Stimulated activated CD4-positive, alpha-beta T cell treated with anti-CD3 and anti-CD28 coated beads, Interleukin-4, amount 100 ng/mL, for 48 hours (primary cell): ENCODE measurements at places on chromosomes 11 and 22.

GRCh38 chr11:44868021-44868420 lies 82.7 kb downstream of the TP53I11 start:
- no peak for DNase-seq

DNA sequence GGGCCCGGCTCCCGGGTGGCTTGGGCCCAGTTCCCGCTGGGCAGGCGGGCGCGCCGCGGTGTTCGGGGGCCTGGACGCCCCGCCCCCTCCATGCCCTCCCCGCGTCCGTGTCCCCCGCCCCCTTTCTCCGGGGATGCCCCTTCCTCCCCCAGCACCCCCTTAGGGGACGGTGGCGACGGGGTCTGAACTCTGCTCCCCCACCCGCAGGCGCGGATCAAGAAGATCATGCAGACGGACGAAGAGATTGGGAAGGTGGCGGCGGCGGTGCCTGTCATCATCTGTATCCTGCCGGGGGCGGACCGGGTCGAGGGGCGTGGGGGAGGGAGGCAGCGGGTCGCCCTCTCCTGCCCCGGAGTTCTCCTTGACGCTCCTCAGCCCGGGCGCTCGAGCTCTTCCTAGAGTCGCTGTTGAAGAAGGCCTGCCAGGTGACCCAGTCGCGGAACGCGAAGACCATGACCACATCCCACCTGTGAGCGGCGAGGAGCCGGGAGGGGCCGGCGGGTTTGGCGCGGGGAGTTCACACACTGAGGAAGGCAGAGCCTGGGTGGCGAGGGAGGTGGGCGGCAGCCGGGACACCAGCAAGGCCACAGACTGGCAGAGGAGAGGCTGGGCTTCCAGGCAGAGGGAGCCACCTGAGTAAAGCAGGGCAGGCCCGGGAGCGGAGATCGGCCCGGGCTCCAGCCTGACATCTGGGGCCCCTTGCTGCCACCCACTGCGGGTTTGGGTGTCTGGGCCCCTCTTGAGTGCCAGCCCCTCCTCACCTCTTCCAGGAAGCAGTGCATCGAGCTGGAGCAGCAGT lies 546 bp downstream of the DRAP1 start:
- DNase-seq, result peak; percentile 43

DNA sequence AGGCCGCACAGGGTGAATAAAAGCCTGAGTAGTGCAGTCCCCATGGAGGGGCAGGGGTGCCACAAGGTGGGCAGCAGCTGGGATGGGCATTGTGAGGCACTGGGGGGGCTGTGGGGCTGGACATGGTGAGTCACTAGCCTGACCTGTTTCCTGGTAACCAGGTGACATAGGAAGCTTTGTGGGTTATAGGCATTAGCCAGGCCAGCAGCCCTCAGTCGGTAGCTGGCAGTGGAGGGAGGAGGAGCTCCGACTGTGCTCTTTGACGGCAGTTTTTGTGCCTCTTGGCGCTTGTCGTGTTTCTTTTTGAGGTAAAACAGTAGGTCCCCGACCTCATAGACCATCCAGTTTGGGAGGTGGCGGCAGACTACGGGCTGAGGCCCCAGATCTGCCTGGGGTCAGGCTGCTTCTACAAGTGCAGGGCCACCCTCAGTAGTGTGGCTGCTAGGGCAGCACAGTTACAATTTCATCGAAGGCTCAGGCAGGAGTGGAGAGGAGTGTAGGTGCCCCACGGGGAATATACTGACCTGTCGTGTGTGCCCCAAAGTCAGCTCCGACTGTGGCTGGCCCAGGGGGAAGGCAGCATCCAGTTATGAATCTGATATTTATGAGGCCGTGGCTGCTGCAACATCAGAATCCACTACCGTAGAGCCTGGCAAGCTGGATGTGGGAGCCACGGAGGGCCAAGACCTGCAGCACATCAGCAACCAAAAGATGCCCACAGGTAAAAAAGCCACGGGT lies 107.7 kb downstream of the CRYBB2 start:
- DNase-seq, result no peak

- no peak for DNase-seq
These were observed 3.9 kb downstream of the OR51B4 start for GRCh38 chr11:5297721-5298323.

- DNase-seq, result no peak
These were observed 2.8 kb downstream of the IL17RA start for GRCh38 chr22:17087498-17088131.

- DNase-seq, result no peak
These were observed 17.4 kb upstream of the CTSC start for GRCh38 chr11:88354912-88355311.

- DNase-seq, result no peak
These were observed 17.2 kb downstream of the CLDN25 start for GRCh38 chr11:113796663-113797259.

DNA sequence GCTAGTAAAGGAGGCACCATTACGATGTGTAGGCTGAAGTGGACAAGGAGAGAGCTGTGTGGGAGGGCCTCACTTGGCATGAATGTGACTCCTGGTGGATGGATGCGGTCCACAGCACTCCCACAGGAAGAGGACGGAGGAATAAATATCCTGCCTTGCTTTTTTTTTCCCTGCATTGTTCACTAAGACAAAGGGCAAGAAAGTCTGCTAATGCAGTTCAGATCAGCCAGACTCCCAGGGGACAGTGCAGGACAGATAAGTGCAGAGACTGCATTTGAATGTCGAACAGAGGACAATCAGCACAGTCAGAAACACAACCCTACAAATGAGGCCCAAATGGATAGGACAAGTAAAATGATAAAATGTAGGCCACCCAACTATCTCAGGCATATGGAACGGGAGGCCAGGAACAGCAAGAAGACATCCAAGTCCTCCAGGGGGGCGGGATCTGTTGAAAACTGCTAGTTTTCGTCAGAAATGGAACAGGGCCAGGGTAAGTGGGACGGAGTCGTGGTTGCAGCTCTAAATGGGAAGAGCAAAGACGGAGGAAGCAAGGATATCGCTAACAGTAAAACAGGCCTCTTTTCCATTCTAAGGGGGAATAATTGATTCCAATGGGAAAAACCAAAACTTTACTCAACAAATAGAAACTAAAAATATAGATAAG lies 25.2 kb upstream of the OR8B8 start:
- no peak for DNase-seq

DNA sequence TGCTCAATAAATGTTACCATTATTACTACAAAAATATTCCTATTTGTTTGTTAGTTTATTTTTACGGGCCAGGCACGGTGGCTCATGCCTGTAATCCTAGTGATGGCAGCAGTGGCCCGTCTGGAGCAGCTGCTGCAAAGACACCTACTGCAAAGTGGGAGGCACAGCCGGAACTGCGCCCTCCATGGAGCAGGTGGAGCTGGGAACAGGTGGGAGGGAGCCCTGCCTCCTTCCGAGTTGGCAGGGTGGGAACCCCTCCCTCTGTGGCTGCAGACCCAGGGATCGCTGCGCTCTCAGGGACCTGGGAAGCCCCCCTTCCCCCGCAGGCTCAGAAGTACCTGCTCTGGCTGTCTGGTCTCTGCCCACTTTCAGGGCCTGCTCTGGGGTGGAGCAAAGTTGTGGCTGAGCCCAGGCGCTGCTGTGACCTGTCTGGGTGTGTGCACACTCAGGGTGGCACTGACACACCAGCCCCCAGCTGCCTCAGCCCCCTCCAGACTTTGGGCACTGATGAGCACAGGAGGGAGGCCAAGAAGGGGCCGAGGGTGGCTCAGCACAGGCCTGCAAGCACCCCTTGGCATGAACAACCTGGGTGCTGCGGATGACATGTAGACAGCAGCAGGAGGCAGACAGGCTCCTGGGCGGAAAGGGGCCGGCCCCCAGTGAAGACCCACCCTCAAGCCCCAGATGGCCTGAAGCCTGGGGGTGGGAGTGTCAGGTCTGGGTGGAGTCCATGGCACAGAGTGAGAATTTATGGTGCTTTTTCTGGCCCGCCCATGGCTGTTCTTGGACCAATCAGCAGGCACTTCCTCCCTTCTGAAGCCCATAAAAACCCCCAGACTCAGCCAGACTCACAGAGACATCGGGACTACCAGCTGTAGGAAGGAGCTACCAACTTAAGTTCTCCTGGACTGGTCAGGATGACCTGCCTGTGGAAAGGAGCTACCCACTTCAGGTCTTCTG lies 103.7 kb upstream of the CLMP start:
- no peak for DNase-seq

DNA sequence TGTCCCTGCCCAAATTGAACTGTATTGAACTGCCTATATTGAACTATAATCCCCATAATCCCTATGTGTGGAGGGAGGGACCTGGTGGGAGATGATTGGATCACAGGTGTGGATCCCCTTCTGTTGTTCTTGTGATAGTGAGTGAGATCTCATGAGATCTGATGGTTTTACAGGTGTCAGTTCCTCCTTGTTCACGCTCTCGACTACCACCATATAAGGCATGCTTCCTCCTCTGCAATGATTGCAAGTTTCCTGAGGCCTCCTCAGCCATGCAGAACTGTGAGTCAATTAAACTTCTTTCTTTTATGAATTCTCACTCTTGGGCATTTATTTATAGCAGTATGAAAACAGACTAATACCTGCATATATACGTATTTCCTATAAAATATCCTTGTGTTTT lies 206.5 kb upstream of the PDGFD start:
- no peak for DNase-seq

GRCh38 chr11:71101046-71101445 lies 151.3 kb downstream of the SHANK2 start:
- DNase-seq, result no peak

DNA sequence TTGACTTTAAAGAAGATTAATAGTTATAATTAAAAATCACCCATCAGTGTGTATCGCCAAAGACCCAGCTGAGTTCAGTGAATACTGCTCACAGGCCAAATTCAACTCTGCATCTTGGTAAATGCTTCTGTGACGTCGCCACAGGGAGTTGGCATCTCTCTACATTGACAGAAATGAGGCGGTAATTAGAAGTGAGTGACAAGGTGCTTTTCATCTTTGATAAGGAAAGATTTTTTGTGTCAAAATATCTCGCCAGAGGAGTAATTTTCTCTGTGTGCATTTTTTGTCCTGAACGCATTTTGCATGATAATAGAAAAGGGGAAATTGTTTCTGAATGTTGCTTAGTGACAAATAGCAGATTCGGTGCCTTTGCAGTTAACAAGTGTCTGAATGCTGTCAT lies 345.8 kb downstream of the CNTN5 start:
- DNase-seq, result no peak

GRCh38 chr22:46135611-46136485 lies 14.5 kb upstream of the PPARA start:
- DNase-seq, result no peak

DNA sequence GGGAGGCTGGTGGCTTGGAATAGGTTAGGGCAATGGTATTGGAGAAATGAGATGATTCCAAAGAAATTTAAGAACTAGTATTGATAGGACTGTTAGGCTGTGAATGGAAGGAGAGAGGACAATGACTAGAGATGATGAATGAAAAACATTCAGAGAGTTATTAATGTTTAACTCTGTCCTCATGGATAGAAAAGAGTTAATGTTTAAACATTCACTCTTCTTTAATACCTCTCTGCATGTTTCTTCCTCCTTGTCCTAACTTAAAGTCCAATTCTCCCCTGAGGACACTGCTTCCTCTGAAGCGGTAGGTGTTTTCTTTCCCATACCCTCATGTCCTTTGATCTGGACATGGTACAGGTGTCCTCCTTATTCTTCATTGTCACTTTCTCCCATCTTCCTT lies 13.4 kb downstream of the CHEK1 start:
- no peak for DNase-seq

DNA sequence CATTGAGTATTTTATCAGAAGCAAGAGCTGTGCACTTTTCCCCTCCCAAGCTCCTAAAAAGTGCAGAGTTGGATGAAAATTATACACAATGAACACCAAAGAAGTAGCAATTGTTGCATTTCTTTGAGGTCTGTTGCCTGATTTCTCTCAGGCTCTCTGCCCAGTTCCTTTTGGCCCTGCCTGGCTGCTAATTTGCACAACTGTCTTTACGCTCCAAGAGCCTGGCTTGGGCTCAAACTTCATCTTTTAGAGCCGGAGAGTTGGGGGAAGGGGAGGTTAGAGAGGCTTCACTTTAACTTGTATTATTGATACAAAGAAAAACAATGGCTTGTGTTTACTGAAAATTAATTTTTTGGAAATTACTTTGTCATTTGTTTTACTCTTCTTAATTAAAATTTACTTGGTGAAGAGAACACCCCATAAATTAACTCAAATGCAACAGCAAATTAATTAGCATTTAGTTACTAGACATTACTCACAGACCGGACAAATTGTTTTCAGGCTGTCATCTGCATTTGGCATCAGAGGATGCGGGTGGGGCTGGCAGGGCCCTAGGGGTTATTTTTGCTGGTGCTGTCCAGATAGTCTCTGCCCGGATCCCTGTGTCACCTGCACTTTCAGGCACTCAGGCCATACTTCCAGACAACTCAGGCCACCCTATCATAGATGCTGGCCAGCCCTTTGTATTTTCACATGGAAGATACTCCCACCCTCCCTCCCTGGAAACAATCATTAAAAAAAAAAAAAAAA lies 407.3 kb downstream of the NXPE2 start:
- no peak for DNase-seq

DNA sequence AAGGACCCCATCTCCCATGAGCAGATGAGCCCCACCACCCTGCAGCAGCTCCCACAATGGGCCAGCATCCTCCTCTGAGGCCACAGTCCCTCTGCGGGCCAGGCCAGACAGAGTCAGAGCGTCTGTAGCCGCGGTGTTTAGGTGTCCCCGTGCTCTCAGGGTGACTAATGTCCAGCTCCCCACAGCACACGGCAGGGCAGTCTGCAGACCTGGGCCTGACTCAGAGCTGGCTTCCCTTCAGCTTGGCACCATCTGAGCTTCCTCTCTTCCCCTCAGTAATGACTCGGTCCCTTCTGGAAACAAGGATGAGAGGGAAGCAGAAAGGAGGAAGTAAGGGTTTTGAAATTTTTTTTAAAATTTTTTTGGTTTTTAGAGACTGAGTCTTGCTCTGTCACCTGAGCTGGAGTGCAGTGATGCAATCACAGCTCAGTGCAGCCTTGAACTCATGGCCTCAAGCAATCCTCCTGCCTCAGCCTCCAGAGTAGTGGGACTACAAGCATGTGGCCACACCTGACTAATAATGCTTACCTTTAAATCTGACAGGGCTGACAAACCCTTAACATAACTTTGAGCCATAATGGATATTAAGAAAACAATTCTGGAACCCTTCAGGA lies 28.5 kb downstream of the LRRC74B start:
- no peak for DNase-seq

DNA sequence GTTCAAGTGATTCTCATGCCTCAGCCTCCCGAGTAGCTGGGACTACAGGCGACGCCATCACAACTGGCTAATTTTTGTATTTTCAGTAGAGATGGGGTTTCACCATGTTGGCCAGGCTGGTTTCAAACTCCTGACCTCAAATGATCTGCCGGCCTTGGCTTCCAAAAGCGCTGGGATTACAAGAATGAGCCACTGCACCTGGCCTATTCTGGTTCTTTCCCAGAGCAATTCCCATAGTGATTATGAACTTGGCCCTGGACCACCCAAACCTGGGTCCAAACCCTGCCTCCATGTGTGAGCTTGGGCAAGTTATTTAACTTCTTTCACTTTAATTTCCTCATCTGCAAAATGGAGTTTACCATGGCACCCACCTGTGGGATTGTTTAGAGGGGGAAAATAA lies 61.5 kb upstream of the HEPHL1 start:
- no peak for DNase-seq

DNA sequence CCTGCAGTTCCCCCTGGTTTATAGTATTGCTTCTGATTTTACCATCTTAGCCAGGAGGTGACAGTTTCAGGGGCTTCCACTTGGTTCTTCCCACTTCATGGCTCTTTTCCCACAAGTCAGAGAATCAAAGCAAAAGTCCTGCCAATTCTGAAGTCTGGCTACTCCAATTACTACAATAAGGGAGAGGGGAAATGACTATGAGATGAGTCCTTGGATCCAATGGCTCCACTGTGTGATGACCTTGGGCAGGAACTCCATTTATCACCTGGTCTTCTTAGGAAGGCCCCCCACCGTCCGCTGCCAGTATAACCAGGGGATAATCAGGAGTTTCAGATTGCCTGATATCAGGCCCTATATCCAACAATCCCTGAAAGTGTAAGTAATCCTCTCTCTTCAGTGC lies 31.6 kb upstream of the CCND1 start:
- DNase-seq, result no peak
